A549 treated with CORT108297 at 1 μM for 4 hours (cell line): ENCODE measurements at places on chromosomes 1 and 21. TPM values are rescaled to one million over a fixed set of nuclear protein-coding genes. Genes with fewer than 3 reads are reported as not detected.

The S100A2 gene
- total RNA-seq: 16.0 to 29.8 TPM (median 24.0 TPM) in 5 replicates

The CCDC185 gene
- 0.08 to 0.13 TPM (median 0.10 TPM) in 4 of 5 replicates, not detected in the other for total RNA-seq

The S100A5 gene
- total RNA-seq: 0.70 to 1.1 TPM (median 0.81 TPM) in 5 replicates

The AMIGO1 gene
- total RNA-seq: 0.84 to 1.3 TPM (median 1.2 TPM) in 5 replicates

The DMRTA2 gene
- 0.06 to 0.23 TPM (median 0.17 TPM) in 5 replicates for total RNA-seq

The CFHR5 gene
- not detected in 5 replicates for total RNA-seq

The NASP gene
- total RNA-seq: 109 to 160 TPM (median 122 TPM) in 5 replicates

The ACTN2 gene
- total RNA-seq: 0.03 to 0.14 TPM (median 0.07 TPM) in 4 of 5 replicates, not detected in the other

The PODN gene
- total RNA-seq: not detected in 5 replicates

The MYOM3 gene
- 5.9 to 7.2 TPM (median 6.5 TPM) in 5 replicates for total RNA-seq

The OR2L2 gene
- total RNA-seq: not detected in 5 replicates

The HCRTR1 gene
- 0.04 TPM in 1 of 5 replicates, not detected in the others for total RNA-seq

The CD247 gene
- total RNA-seq: 0.07 to 0.63 TPM (median 0.21 TPM) in 5 replicates

The KMO gene
- 0.74 to 1.6 TPM (median 1.4 TPM) in 5 replicates for total RNA-seq

The OR2T29 gene
- not detected in 5 replicates for total RNA-seq

The JAM2 gene
- total RNA-seq: 0.03 TPM in 1 of 5 replicates, not detected in the others

The INAVA gene
- total RNA-seq: 33.0 to 46.6 TPM (median 40.1 TPM) in 5 replicates

The HECTD3 gene
- 15.3 to 20.5 TPM (median 20.0 TPM) in 5 replicates for total RNA-seq

The PAQR6 gene
- 2.0 to 4.9 TPM (median 4.5 TPM) in 5 replicates for total RNA-seq

The LGALS8 gene
- 30.5 to 46.3 TPM (median 34.0 TPM) in 5 replicates for total RNA-seq

The DEPDC1 gene
- 12.8 to 17.9 TPM (median 16.1 TPM) in 5 replicates for total RNA-seq

The AMY1C gene
- not detected in 5 replicates for total RNA-seq

The C1orf115 gene
- total RNA-seq: 4.1 to 6.3 TPM (median 5.5 TPM) in 5 replicates

The FCRL5 gene
- not detected in 5 replicates for total RNA-seq

The LCE1F gene
- total RNA-seq: not detected in 5 replicates

The THEM5 gene
- total RNA-seq: not detected in 5 replicates

The SPOCD1 gene
- total RNA-seq: 4.0 to 6.3 TPM (median 4.6 TPM) in 5 replicates

The GOLT1A gene
- total RNA-seq: 3.8 to 6.9 TPM (median 4.5 TPM) in 5 replicates

The GBP5 gene
- total RNA-seq: 0.03 TPM in 2 of 5 replicates, not detected in the others

The TFF2 gene
- total RNA-seq: not detected in 5 replicates

The IFFO2 gene
- 11.0 to 17.6 TPM (median 14.0 TPM) in 5 replicates for total RNA-seq

The OR2M4 gene
- total RNA-seq: not detected in 5 replicates

The RAB3B gene
- total RNA-seq: 5.1 to 9.9 TPM (median 6.0 TPM) in 5 replicates

The DNAJC6 gene
- total RNA-seq: 4.0 to 6.2 TPM (median 5.2 TPM) in 5 replicates

The CYP4Z1 gene
- not detected in 5 replicates for total RNA-seq

The NGF gene
- 2.9 to 4.7 TPM (median 3.2 TPM) in 5 replicates for total RNA-seq

The SMIM1 gene
- total RNA-seq: 1.4 to 2.8 TPM (median 1.7 TPM) in 5 replicates

The C1QTNF12 gene
- 1.4 to 2.3 TPM (median 1.8 TPM) in 5 replicates for total RNA-seq

The PERM1 gene
- 0.07 to 0.24 TPM (median 0.14 TPM) in 4 of 5 replicates, not detected in the other for total RNA-seq

The SMCP gene
- total RNA-seq: not detected in 5 replicates

The LZIC gene
- 18.3 to 29.0 TPM (median 20.0 TPM) in 5 replicates for total RNA-seq

The IL22RA1 gene
- total RNA-seq: 3.8 to 5.5 TPM (median 4.8 TPM) in 5 replicates

The GJA5 gene
- 0.03 TPM in 1 of 5 replicates, not detected in the others for total RNA-seq

The RAB25 gene
- 0.21 TPM in 1 of 5 replicates, not detected in the others for total RNA-seq

The HPDL gene
- total RNA-seq: 3.1 to 5.3 TPM (median 4.7 TPM) in 5 replicates

The LENEP gene
- not detected in 5 replicates for total RNA-seq

The OPTC gene
- total RNA-seq: not detected in 5 replicates

The NPPB gene
- total RNA-seq: 0.47 TPM in 1 of 5 replicates, not detected in the others

The SMYD3 gene
- 11.1 to 14.4 TPM (median 13.4 TPM) in 5 replicates for total RNA-seq

The RGS4 gene
- 0.13 to 0.23 TPM in 2 of 5 replicates, not detected in the others for total RNA-seq

The NBPF6 gene
- total RNA-seq: 0.08 TPM in 1 of 5 replicates, not detected in the others

The TNFSF4 gene
- 0.03 to 0.04 TPM (median 0.03 TPM) in 3 of 5 replicates, not detected in the others for total RNA-seq

The RPE65 gene
- total RNA-seq: not detected in 5 replicates
